Fibroblast of skin of left quadriceps (primary cell): ENCODE measurements at places on chromosomes 3 and 15.

GRCh38 chr15:70098153-70098460, 390 bp upstream of the TLE3 start:
- no peak for DNase-seq

DNA sequence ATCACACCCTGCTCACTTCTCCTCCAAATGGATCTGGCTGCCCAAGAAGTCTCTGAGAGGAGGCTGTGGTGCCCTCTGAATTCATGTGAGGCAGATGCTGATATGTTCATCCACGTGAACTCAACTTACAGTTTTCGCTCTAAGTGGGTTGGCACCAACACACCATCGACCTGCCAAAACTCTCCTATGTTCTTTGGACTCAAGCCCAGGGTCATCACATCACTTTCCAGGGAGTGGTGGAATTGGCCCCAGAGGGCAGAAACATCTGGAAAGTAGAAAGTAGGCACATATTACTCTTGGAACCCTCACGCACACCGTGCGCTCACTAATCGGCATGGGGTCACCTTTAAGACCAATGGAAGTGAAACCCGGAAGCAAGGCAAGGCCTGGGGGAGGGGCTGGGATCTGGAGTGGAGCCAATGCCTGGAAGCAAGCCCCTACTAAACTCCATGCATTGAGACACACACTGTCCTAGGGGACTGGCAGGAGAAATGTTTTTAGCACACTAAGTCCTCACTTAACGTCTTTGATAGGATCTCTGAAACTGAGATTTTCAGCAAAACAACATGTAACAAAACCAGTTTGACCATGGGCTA, 41.4 kb downstream of the SSUH2 start:
- DNase-seq: no peak

DNA sequence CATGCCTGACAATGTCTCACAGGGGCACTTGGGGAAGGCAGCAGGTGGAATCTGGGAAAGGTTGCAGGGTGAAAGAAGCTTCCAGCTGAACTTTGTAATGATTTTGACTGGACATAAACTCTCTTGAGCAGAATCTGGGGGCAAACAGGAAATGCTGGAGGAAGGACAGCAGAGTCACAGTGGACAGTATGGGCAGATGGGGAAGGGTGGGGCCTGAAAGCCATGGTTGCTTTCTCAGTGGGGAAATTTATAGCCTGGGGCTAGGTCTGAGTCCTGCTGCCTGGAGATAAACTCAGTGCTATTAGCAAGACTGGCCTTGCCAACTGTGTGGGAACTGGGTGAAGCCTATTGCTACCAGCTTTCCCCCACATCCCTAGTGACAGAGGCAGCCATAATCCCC, 203.2 kb downstream of the OSBPL10 start:
- DNase-seq: no peak

DNA sequence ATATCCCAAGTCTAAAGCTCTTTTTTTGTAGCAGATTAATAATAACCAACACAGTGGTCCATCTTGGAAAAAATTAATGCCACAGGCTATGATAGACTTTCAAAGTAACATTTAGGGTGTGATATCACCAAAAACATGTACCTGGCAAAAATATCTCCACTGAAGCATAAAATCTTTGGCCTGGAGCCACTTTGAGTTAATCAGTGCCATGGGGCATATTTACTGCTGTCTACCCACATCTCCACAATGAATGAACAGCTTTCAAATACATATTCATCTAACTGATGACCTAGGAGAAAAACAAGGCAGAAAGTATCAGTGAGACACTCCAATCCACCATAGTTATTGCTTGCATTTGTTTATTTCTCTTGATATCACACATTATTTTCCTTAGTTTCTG, 296.0 kb upstream of the MDFIC2 start:
- DNase-seq: no peak

- DNase-seq: no peak
These were observed 458.3 kb upstream of the ARL6 start for GRCh38 chr3:97306226-97306625.

GRCh38 chr3:113736548-113737089, 9.4 kb downstream of the NAA50 start:
- peak; percentile 57 for DNase-seq

DNA sequence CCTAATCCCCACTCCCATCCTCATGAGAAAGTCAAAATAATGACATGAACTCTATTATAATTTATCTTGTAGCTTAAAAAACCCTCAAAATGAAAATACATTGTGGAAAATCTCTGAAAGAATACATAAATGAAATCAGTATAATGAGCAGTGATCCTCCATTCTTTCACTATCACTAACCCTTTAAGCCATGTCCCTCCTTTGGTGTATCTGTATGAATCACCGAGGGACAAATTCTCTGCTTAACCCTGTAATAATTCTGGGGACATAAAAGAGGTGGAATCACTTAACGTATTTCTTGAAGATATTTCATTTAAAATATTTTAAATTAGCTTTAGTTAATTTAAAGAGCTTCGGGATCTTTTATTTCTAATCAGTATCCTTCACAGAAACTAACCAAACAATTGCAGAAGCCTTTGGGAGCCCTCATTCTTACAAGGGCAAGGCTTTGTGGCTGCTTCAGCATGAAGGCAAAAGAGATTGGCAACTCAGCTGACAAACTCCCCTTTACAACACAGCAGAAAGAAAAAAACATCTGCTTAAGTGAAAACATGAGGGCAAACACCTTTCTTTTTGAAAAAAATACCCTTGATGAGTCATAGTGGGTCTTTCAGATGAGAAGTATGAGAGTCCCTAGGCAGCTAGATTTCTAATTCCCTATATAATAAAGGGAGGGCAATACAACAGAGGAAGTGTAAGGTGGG, 44.0 kb upstream of the ALCAM start:
- DNase-seq: no peak

- DNase-seq: no peak
These were observed 36.0 kb downstream of the CCDC32 start for GRCh38 chr15:40528801-40529200.

GRCh38 chr15:82835391-82835917, 26.0 kb downstream of the WHAMM start:
- no peak for DNase-seq

GRCh38 chr15:47820747-47821319, 103.5 kb downstream of the SEMA6D start:
- DNase-seq: peak; percentile 67

DNA sequence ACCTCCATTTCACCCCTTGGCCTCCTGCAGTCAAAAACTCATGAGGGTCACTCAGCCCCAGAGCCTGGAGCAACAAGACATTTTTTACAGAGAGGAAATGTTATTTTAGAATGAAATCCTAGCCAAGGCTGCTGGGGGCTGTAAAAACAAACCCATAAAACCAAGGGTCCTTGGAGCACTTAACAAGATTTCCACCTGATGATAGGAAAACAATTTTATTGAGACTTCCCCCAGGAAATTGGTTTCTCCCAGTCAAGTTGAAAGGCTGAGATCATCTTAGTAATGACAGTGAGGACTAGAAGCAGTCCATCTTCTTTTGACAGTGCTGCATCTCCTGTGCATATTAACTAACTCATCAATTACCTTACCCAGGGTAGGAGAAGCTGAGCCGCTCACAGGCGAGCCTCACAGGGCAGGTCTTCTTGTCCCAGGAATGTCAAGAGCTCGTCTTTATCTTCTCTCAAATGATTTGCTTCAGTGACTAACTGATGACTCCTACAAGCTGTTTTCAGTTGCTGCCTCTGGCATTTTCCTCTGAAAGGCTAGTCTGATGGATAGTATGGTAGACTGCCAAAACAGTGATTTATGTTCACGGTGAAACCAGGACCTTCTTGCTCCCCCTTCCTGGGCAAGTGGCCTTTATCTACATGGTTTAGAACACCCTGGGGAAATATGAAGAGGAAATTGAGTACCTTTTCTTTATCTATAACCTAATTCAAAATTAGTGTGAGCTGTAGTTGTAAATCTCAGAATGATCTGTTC, 34.6 kb upstream of the AEN start:
- no peak for DNase-seq

DNA sequence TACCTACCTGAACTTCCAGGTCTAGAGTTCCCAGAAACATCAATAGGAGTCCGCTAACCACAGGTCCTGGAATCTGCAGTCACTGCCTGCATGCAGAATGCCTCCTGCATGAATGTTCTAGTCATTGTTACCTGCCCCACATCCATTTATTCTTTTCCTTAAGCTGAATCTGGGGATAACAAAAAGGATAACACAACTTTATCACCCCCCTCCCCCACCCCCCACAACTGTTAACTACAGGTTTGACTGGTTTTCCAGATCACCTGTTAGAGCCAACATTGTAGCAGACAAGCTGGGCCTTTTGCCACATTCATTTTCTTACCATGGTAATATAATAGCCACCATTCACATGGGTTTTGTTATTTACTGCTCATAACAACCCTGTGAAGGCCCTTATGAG, 4.6 kb upstream of the CTSH start:
- DNase-seq: no peak

GRCh38 chr15:69060041-69060481, 45.6 kb downstream of the NOX5 start:
- DNase-seq: no peak

DNA sequence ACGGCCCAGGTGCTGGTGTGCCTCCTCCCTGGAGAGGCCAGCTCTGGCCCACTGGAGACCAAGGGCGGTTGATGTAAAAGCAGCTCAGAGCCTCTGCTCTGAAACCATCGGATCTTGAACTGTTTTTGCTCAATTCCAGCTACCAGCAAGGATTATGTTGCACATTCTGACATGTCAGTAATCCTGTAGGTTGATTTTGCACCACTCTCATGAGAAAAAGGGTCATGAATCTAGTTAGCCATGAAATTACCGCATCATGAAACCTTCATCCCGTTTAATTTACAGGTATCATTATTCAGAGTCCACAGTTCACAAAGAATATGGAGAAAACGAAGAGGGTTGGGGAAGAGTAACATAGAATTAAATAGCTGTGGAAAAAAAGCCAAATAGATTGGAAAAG, 120.4 kb upstream of the NSMCE3 start:
- DNase-seq: no peak

DNA sequence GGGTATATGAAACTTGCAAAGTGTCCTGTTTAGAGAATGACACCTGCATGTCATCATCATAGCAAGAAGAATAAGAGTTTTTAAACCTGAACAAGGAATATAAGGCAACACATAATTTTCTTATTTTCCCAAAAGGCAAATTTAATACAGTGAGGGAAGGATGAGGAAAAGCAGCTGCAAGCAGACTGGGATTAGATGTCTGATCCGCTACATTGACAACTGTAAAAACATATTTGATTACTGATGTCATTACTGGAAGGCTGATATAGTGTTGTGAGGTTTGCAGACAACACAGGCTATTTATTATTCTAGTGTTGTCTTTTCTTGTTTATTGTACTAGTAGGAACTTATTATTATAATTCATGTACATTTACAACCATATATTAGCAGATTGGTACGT, 528.7 kb downstream of the ZIC1 start:
- DNase-seq: no peak

DNA sequence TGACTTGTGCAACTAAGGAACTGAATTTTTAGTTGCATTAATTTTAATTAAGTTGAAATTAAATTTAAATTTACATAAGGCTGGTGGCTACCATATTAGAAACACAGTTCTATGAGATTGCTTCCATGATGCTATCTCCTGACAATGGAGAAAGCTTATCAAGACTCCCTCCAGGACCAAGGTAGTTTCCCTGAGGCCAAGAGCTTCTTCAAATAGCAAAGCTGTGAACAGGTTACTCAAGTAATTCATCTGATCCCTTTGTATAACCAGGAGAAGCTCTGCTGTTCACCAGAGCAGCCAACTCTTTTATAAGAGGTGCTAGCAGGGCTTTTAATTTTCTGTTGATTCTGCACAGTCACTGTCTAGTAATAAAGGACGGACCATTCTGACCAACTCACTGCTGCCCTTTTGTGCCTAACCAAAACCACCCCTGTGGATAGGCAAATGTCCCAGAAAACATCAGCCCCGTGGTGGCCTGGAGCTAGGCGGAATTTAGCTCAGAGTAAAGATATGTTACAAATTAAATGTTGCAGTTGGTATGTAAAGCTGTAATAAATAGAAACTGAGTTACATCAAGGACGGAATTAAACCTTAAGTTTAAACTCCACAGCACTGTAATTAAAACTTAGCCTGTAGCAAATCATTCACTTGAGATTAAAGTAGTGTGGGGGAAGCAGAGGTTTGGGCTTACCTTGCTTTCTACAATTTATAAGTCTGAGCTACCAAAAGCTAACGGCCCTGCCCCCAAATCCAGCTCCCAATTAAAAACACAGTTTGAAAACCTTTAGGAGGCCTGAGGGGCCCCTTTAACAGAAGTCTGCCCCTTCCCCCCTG, 55.6 kb upstream of the LRTM1 start:
- DNase-seq: no peak
